Vagina (tissue), 2 donors: ENCODE measurements at places on chromosomes 16 and 17. TPM values are rescaled to one million over a fixed set of nuclear protein-coding genes. Genes with fewer than 3 reads are reported as not detected.

The RHBDF1 gene
- total RNA-seq, result 86.9 TPM

DNA sequence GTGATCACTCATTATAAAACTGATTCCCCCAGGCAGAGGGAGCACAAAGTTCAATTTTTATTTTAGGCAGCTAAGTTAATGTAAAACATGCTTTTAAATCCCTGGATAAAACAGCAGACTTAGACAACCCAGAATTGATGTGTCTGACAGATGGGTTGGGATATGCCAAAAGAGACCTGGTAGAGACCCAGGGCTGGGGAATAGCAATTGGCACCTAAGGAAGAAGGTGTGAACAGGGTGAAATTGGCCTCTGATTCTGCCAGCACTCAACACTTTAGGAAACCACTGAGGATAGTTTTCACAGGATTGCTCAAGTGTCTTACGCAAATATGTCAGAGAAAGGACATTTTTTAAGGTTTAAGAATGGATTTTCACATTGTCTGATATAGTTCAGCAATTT is 938.2 kb upstream of the CDH8 start:
- DNase-seq, result no peak

The HS3ST6 gene
- total RNA-seq, result 4.4 TPM

The OR1F1 gene
- not detected for total RNA-seq

DNA sequence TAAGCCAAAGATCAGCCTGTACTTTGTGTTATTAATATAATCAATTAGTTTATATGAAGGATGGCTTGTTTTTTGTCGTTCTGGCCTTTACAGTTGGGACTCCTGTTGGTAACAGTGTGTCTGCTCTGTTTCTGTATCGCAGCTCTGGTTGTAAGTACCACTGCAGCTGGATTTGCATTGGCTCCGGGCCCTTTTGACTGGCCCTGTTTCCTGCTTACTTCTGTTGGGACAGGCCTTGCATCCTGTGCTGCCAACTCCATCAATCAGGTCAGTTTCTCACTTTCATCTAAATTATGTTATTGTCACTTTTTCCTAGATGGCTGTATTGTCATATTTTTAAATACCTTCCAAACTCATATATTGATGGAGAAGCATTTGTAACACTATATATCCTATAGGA is 32.7 kb downstream of the COX10 start:
- no peak for DNase-seq

DNA sequence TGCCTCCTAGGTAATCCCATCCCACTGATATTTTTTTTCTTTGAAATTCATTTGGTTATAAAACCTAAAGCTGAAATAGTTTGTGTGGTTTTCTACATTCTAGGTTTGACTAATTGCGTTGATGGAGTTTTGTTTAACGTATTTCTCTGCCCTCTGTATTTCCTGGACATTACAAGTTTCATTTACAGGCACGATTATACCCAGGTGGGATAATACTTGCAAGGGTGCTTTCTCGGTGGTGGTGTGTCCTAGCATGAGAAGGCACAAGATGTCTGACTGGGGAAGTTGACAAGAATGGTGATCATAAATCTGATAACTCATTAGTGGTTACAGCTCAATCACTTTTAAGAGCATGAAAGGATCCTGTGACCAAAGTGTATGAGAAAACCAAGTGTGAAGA is 45.0 kb downstream of the DYNLRB2 start:
- no peak for DNase-seq

- DNase-seq, result peak; percentile 96
Observed at GRCh38 chr16:24700549-24701392, 28.7 kb upstream of the TNRC6A start.

The ALOX12 gene
- 16.0 TPM for total RNA-seq

DNA sequence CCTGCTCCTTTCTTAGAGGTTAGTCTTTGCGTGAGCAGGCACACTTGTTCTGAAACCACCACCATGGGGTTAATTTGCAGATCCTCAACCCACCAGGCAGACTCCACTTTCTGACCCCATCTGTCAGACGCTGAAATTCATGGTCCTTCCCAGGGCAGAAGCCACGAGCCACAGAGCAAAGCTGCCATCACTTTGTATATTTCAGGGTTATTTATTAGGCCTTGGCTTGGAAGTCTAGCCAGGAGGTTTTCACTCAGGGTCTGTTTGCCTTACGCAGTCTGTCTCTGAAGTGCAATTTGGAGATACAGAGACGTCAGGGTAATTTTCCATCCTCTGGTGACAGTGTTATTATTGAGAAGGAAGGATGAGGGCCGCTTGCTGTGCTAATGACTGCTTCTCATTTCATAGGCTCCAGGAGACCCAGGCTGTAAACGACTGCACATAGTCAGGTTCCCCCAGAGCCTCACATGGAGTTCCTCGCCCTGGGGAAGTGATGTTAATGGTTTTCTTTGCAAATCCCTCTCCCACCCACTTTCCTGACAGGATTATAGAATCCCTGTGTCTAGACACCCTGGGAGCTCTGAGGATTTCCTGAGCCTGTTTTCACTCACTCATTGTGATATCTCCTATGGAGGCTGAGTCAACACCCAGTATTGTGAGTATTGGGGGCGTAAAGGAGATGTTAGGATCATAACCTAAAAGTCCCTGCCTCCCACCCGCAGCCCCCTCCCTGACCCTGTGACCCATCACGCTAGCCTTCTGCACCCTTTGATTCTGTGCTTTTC is 269.0 kb downstream of the ABCC12 start:
- no peak for DNase-seq

DNA sequence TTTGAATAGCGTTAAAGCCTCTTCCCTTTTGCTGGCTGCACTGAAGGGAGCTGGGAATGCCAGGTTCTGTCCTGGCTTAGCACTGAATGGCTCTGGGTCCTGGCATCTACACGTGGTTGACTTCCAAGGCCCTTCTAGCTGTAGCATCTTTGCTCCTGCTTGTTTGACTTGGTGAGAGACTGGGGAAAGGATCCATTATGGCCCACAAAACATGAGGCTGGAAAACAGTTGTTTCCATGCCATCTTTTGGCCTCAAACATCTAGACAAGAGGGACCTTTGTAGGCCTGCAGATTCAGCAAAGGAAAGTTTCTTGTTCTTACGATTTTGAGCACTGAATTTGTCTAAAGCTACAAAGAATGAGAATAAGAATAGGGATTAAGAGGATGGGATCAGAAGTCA is 32.5 kb downstream of the EPN2 start:
- DNase-seq, result no peak

DNA sequence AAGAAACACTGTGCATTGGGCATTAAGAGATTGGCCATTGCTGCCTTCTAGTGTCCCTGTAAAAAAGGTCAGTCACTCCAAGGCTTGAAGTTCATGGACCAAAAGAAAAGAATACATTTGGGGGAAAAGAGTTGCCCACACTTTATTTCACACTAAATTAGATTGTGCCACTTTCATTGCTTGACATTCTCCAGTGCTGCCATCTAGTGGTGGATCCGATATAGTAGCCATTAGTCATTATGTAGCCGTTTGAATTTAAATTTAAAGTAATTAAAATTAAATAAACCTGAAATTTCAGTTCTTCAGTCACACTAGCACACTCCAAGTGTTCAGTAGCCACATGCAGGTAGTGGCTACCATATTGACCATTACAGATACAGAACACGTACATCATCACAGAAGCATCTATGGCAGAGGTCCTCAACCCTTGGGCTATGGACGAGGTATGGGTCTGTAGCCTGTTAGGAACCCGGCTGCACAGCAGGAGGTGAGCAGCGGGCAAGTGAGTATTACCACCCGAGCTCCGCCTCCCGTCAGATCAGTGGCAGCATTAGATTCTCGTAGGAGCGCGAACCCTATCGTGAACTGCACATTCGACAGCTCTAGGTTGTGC is 21.9 kb upstream of the CDH5 start:
- DNase-seq, result no peak

The PPP1R9B gene
- 37.6 TPM for total RNA-seq

DNA sequence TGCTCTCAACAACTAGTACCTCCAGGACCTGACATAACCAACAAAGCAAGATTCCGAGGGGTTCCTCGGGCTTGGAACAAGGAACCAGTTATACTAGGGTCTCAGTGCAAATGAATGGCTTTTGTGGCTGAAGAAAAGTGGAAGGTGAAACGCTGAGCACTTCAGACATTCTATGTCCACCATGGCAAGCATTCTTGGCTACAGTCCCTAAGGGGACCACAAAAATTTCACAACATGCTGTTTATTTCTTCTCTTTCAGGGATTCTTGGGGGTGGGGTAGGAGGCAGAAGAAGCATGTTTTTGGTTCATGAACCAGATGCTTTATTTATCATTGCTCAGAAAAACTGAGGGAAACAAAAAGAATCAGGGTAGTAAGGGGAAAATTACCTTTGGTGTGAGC is 479.9 kb upstream of the CDH11 start:
- no peak for DNase-seq

The WNT9B gene
- total RNA-seq, result not detected

The NPIPA5 gene
- 5.9 TPM for total RNA-seq
